ENCODE measurements at places on chromosomes 1 and 21. TPM values are rescaled to one million over a fixed set of nuclear protein-coding genes. Genes with fewer than 3 reads are reported as not detected.

DNA sequence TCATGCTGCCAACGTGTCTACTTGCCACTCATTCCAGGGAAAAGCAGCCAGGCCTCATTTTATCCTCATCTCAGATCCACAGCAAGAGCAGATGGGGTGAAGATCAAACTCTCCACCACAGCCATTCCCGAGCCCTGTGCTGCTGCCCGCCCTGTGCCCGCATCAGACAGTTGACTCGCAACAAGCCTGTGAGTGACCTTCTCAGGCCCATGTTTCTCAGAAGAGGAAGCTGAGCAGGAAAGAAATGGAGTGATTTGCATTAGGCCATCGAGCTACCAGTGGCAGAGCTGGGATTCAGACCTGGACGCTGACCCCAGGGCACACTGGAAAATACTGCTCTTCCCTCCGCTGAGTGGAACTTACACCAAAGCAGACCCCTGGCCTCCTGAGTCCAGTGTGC is 1.2 kb downstream of the CNR2 start:
- DNase-seq = no peak

GRCh38 chr1:214463596-214463995 is 87.8 kb downstream of the PTPN14 start:
- no peak for DNase-seq

DNA sequence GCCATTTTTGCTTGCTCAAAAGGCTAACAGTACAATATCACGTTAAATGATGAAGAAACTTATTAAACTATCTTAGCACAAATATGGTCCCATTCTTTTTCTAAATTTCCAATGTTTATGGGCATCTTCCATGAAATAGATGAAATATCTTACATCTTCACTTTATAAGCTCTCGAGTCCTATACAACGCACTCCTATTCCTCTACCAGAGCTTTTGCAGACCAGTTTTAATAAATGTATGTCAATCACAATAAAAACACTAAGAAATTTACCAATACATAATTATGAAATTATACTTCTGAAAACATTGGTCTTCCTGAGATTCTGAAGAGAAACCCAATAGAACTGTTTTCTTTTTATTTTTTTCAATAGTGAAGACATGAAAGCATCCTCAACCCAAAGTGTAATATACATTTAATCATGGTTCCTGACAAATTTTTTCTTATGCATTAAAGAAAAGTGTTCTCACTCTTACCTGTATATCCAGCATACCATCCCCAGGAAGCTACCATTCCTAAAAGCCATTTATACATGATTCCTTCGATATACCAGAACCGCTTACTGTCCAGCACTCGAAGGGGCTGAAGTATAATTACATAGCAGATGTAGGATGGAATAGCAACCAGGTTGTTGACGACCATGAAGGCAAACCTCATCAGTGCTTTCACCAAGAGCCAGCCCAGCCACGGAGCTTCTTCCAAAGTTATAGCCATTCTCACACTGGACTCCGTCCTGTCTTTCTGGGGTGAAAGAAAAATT is 1.8 kb downstream of the LPGAT1 start:
- no peak for DNase-seq

Gene CIART
- total RNA-seq = 8.1 TPM

Gene NOL9
- total RNA-seq = 10.3 TPM

Gene STYXL2
- total RNA-seq = 0.11 TPM

Gene KIF2C
- total RNA-seq = 1.1 TPM

All from adrenal gland (tissue), 19 donors.